Testis (tissue), 5 donors: ENCODE measurements at places on chromosomes 4 and X. TPM values are rescaled to one million over a fixed set of nuclear protein-coding genes. Genes with fewer than 3 reads are reported as not detected.

DNA sequence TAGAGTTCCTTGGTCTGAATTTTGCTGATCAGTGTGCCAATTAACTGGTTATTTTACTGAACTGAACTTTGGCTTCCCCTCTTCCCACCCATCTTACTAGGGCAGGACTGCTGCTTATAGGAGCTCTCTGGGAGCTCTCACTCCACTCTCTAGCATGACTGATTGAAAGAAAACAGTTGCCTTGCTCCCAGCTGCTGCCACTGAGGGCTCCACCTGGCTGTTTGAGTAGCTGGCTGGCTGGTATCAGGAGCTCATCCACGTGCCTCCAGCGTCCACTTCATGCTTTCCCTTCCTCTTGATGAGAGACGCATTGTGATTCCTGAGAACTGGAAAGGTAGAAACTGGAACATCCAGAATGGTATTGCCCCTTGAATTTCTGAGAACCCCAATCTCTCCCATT, 73.0 kb upstream of the KLHL13 start:
- no peak for DNase-seq

DNA sequence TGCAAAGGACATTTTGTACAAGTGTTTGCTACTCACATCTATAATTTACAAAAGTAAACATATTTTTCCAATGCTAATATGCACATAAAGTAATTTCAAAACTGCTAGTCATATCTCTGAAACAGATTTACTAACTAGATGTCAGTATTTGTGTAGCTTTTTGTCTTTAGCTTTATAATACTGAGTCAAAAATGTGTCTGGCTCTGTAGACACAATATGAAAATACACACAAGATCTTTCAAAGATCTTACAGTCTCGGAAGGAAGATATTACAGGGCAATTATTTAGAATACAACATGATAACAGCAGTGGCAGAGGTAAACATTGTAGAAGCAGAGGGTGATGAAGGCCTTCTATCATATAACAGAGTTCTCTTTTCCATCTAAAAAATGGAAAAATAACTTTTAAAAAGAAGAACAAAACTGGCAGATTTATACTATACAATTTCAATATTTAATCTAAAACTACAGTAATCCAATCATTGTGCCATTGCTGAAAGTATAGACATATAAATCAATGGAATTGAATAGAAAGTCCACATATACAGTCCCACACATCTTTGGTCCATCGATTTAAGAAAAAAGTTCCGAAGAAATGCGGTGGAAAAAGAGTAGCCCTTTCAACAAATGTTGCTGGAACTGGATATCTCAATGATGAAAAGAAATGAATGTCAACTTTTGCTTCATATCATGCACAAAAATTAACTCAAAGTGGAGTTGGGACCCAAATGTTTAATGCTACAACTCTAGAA, 29.4 kb downstream of the ARAP2 start:
- no peak for DNase-seq

DNA sequence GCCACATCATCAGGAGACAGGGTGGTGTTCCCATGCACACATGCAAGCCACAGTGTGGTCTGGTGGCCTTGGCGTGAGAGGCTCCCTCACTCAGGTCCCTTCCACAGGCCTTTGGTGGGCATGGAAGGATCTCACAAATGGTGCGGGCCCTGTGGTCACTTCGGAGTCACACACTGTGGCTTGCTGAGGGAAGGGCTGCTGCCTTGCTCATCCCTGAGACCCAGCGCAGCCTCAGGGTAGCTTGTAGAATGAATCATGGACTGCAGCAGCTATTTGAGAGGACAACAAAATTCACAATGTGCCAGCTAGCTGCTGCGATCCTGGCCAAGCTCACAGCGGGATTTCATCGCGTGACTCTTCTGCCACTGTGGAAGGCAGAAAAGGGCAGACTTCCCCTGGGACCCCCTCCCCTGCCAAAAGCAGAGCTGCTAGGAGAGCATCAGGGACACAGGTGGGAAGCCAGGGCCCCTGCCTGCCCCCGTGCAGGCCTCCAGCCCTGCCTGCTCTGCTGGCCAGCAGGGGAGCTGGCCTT, 106.4 kb downstream of the ABLIM2 start:
- DNase-seq = no peak

GRCh38 chrX:140822184-140822583, 112.6 kb downstream of the LINC00632 start:
- DNase-seq = no peak

DNA sequence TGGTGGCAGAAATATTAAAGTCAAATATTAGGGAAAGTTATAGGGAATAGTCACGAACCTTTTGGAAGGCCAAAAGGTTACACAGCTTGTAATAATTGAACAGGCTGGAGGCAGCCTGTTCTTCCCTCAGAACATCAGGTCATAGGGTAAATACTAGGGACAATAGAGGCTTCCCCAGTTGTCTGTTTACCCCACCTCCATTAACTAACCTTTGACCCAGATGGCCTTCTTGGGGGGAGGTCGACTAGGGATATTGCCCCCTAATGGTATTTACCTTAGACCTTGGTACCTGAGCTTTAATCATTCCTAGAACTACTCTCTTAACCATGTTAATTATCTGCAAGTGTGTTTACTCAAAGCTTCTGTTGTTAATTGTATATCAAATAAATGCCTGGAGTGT, 26.0 kb downstream of the C4orf17 start:
- DNase-seq = no peak

DNA sequence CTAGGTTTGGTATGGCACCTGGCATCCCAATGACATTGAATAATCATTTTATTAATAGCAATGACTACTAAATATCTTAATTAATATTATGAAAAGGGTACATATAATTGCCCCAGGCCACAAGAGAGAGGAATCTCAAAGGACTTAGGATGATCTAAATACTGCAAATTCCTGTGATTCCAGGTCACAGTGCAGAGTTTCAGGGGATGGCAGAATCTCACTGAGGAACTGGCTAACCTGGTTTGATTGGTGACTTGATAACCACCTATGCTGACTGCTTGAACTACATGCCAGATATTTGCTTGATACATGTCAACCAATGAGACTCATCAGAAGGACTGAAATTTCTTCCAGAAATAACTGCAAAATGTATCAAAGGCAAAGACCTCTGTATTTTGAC, 37.2 kb downstream of the BTC start:
- no peak for DNase-seq

DNA sequence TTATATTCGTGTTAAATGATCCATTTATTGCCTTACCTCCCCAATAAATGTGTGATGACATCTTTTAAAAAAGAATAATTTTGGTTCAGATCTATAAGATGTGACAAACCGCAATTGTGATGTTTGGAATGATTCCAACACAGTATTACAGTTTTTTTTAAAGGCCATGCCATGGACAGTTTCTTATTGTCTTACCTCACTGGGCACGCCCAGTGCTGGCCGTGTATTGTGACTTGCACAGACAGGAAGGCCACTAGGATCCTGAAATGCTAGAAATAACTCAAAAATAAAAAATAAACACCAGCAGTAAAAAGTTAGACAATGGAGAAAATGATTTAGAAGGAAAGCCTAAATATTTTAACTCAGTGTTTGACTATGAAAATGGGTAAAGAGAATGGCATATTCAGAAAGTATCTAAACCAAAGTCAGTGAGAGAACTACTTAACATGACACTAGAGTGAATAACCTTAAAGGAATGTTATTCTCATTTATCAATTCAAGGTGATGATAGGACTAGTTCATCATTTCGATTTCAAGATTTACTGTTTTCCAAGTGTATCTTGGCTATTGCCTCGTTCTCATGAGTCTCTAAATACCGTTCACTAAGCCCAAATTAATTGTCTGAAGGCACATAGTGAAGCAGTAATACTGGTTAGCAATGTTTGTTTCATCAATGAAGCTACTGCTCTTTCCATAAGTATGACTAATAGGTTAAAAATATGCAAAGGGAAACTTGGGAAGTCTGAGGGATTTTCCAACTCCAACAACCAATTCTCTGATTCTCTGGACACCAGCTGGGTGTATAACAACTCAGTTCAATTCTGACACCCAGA, 46.1 kb upstream of the VEGFC start:
- DNase-seq = no peak

DNA sequence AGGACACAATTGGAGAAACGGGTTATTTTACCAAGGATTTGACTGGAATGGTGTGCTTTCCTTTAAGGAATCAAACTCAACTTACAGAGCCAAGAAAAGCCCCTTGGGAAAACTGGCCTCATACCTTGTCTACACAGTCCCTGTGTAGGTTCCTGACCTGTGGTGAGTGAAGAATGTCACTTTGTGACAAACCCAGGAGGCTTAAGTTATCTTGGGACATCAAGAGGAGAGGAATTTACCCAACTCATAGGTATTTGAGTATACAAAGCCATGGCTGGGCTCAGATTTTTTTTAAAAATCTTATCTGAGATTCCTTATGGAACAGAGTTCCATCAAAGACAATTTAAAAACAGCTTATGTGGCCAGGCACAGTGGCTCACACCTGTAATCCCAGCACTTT, 112.1 kb downstream of the EIF4E start:
- no peak for DNase-seq

- no peak for DNase-seq
Measured at GRCh38 chr4:65021737-65022136, 612.5 kb upstream of the TECRL start.

DNA sequence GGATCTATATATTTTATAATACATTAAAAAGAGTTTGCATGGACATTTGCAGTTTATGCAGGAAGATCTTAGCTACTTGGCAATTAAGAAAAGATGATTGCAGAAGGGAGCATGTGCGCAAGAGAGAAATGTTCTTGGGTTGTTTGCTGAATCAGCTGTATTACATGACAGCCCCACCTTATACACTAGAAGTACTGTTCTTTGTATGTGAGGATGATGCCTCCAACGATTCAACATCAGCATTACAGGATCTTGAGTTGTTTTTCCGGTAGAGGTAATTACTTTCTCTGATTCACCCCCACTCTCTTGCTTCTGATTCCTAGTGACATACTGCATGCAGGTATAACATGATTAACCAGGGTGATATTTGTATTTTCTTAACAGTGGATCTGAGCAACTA, 140.8 kb downstream of the PCDH7 start:
- no peak for DNase-seq

DNA sequence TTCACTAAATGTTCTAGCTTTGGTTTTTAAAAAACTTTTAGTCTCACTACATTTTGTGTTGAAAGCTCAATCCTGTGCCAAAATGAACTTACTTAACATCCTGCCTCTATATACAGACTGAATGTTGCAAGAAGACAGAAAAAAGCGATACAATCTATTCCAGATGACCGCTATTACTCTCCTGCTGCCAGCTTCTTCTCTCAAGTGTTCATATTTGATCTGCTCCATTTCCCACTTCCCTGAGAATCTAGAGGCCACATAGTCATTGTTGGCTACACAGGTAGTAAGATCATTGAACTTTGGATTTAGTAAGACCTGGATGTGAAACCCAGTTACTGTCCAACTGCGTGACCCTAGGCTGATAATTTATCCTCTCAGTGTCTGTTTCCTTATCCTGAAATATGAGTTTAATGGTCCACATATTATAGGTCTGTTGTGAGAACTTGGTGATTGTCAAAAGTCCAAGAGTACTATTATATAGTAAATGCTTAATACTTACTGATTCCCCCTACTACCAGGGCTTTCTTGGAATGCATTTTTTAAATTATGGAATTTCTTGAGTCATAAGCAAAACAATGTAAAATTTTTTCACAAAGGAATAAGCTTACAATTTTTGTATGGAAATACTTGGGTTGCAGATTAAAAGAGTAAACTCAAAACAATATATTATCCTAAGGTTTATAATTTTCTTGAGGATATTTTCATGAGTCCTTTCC, 976.8 kb upstream of the ADGRL3 start:
- no peak for DNase-seq

DNA sequence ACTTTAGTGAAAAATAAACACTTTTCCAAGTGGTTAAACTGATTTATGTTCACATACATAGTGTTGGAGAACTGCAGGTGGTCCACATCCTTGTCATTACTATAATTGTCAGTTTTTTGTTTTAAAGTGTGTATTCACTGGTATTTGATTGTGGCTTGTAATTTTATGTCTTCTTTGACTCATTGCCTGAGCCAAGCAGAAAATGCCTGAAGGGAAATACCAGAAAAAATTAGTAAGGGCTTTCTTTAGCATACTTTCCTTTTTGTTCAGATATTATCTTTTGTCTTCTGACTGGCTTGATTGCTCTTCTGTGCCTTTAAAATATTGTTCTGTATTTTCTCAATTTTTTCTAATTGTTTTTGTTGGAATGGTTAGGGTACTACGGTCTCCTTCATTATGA, 981.3 kb downstream of the C4orf33 start:
- no peak for DNase-seq

DNA sequence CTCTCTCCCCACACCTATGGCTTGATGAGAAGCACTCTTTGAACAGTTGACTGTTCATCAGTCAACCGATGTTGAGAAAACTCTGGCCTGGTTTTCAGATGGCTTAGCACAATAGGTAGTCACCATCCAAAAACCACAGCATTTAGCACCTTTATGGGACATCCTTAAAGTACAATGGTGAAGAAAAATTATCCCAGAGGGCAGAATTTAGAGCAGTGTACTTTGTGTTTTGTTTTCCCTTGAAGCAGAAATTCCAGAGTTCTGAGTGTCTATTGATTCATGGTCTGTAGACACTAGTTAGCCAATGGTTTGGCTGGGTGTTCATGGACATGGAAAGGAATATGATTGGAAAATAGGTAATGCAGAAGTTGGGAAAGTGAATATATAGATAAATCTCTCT, 487.0 kb downstream of the PDHA2 start:
- DNase-seq = no peak

GRCh38 chr4:3414421-3415279, 27.1 kb upstream of the HGFAC start:
- no peak for DNase-seq

DNA sequence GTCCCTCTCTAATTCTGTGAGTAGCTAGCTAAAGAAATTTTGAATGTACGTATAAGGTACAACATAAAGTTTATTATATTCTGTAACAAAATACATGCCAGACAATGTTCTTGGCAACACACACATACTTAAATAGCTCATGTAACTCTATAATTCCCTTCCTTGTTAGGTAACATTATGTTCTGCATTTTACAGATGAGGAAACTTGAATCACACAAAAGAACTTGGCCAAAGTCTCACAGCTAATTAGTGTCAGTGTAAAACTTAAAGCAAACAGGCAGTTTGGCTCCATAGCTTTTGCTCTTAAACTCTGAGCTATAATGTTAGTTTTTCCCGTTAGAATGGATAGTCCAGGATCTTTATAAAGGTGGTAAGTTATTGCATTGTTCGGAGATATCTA, 1091.8 kb upstream of the SLIT2 start:
- no peak for DNase-seq

DNA sequence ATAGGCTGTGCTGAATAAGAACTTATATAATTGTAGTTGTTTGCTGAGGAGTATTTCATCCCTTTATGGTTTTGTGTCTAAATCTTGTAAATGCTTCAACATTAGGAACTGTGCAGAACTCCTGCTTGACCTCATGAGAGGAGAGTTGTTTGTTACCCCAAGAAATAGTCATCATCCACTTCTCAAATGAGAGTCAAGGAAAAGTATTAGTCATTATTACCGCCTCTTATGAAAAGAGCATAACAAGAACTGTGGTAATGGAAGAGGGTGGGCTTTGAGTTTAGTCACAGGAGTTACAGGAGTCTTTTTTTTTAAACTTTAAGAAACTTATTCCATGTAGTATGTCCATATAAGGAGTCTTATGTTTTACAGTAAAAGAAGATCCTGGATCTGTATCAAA, 132.9 kb downstream of the RAP1GDS1 start:
- DNase-seq = no peak

GRCh38 chrX:150216716-150217115, 146.4 kb upstream of the MAMLD1 start:
- DNase-seq = no peak

The CT45A10 gene
- total RNA-seq = 27.9 TPM

The PLAC8 gene
- total RNA-seq = 1.3 TPM

The RNF128 gene
- total RNA-seq = 1.4 TPM

The TNIP3 gene
- total RNA-seq = 1.1 TPM

The P2RY8 gene
- total RNA-seq = 0.50 TPM

The COL4A5 gene
- total RNA-seq = 23.8 TPM
